Amniotic stem cell (primary cell): ENCODE measurements at places on chromosomes 4 and X.

DNA sequence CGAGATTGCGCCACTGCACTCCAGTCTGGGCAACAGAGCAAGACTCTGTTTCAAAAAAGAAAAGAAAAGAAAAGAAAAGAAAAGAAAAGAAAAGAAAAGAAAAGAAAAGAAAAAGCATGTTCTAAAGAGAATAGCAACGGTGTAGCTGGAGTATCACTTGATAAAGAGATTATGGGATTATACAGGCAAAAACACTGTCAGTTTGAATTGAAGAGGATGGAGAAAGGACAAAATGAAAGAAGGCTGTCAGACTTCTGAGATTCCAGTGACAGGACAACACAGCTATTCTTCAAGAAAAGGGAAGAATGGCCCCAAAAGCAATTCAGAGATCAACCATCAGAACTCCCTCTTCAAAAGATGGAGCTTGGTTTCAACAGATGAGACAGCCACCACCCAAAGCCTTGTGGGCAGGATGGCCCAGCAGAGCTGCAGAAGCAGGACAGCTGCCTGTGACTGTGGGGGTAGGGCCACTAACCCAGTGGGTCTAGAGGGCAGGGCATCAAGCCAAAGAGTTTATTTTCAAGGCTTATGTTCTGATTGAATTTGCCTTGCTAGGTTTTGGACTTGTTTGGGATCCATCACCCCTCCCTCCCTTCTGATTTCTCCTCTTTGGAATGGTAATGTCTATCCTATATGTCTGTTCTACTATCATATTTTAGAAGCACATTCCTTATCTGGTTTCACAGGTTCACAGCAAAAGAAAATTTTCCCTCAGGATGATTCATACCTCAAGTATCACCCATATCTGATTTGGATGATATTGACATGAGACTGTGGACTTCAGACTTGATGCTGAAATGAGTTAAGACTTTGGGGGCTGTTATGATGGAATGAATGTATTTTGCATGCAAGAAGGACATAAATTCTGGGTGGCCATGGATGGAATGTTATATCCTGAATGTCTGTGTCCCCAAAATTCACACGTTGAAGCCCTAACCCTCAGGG, 17.5 kb downstream of the RFC1 start:
- DNase-seq: peak; percentile 20

GRCh38 chr4:9979101-9979701, 42.1 kb downstream of the SLC2A9 start:
- no peak for DNase-seq

DNA sequence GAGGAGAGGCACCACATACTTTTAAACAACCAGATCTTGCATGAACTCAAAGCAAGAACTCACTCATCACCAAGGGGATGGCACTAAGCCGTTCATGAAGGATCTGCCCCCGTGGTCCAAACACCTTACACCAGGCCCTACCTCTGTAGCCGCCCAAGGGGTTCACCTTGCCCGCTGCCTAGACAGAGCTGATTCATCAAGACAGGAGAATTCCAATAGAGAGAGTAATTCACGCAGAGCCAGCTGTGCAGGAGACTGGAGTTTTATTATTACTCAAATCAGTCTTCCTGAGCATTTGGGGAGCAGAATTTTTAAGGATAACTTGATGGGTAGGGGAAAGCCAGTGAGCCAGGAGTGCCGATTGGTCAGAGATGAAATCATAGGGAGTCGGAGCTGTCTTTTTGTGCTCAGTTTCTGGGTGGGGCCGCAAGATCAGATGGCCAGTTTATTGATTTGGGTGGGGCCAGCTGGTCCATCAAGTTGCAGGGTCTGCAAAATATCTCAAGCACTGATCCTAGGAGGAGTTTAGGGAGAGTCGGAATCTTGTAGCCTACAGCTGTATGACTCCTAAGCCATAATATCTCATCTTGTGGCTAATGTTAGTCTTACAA, 364.7 kb downstream of the PCDH7 start:
- DNase-seq: no peak

GRCh38 chr4:24643774-24644520, 59.6 kb upstream of the DHX15 start:
- no peak for DNase-seq

GRCh38 chr4:101191302-101192098, 155.8 kb downstream of the PPP3CA start:
- no peak for DNase-seq

- no peak for DNase-seq
Measured at GRCh38 chr4:37946503-37947179, 13.6 kb upstream of the PTTG2 start.

DNA sequence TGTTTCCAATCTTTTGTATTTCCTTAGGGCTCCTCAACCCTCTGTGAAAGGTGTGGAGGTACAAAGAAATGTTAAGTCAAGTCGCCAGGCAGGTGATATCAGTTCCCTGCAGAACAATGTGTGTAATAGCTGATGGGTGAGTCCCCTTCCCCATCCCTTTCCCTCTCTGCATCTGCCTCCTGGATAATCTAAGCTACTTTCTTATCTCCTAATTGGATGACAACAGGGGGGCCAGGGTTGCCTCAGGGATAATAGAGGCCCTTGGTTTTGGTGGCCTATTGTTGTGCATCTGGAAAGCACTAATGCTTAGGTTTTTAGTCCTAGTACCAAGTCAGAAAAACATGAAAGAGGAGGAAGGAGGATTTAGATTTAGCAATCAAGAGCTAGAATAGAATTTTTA, 29.1 kb downstream of the MAGED1 start:
- DNase-seq: no peak

DNA sequence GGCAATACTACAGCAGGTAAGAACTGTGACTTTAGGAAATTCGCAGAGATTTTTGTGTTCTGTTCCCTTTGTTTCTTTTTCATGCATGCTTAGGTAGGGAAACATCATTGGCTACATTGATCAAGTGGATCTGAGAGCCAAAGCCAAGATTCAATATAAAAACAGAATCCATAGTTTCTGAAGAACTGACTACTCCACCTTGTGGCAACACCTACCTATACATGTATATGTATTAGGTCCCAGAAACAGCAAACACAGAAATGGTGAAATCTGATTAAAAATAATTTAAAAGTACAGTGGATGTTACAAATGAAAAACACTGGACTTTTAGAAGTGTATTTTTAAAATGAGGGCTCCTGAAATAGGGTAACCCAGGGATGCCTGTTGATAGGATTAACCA, 322.6 kb upstream of the MAOA start:
- no peak for DNase-seq

GRCh38 chr4:147590249-147590920, 26.8 kb upstream of the TMEM184C start:
- peak; percentile 37 for DNase-seq

DNA sequence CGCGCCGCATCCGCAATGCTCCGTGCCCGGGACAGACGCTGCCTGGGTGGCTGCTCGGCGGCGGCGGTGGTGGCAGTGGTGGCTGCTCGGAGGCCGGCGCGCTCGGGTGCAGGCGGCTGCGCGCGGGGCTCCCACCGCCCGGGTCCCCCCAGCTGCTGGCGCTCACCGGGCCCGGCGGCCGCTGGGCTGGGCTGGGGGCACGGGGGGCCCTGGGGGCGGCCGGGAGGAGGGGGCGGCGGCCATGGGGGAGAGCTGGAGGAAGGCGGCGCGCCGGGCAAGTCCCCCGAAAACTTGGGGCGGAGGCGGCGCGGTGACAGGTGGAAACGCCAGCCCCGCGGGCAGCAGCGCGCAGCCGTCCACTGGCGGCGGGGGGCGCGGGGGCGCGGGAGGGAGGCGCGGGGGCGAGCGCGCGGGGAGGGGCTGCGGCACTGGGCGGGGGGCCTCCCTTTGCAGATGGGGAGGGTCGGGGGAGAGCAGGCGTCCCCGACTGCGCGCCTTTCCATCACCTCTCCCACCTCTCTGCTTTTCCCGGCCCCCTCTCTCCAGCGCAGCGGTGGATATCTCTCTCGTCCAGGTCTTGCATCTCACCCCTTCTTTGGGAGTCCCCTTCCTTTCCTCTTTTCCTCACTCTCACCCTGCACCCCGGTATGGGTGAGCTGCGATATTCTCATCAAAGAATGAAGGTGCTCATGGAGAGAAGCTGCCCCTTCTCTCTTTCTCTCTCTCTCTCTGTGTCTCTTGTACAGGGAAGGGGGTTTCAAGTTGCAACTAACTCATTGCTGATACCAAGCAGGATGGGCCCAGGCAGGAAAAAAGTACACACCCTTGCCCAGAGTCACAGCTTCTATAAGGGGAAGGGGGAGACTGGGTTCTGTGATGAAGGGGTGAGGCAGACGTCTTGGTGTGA, 83.7 kb upstream of the DHRSX start:
- no peak for DNase-seq

- no peak for DNase-seq
Measured at GRCh38 chrX:55033429-55033828, 2.7 kb upstream of the ALAS2 start.

GRCh38 chr4:165514739-165515138, 135.9 kb downstream of the CPE start:
- no peak for DNase-seq

- DNase-seq: no peak
Measured at GRCh38 chr4:184287697-184288255, 70.1 kb upstream of the ENPP6 start.

- DNase-seq: no peak
Measured at GRCh38 chr4:71275004-71275403, 63.8 kb upstream of the SLC4A4 start.

- no peak for DNase-seq
Measured at GRCh38 chr4:138348055-138348454, 105.9 kb upstream of the SLC7A11 start.

DNA sequence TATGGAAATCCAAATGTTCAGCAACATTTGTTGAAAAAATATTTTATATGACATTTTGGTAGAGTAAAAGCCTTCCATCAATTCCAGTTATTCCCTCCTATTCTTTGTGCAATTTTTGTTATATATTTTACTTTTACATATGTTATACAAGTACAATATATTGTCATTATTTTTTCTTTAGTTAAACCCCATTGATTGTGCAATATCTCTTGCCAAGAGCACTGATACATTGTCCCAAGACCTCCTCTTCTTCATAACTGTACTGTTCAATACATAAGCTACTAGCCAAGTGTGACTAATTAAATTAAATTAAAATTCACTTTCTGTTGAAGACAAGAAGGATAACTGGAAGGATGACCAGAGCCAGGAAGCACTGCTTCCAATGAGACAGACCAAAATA, 527.5 kb downstream of the TMA16 start:
- no peak for DNase-seq

GRCh38 chr4:15562114-15562513, 92.4 kb downstream of the CC2D2A start:
- DNase-seq: no peak

DNA sequence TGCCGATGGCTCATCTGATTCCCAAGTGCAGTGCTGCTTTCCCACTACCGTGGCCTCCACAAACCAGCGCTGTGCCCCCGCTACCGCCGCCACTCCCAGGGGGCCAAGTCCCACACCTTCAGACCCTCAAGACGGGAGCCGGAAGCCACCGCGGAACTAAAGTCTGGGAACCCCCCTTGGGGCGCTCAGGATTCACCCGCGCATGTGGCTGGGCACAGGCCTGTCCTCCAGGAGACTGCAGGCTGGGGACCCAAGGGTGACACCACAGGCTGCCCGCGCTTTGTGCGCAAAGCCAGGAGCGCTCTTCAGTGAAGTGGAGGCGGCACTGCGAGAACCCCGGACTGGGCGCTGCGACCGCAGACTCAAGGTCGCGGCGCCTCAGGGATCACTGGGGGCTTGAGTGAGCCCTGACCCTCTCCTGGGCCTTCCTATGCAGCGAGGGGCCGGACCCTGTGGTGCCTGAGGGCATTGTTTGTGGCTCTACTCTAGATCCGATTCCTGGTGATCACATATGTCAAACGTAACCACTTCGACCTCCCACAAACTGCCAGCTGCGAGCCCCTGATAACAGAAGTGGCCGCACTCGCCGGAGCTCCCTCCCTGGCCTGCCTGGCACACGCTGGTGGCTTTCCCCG, 20.4 kb upstream of the TBC1D14 start:
- no peak for DNase-seq

DNA sequence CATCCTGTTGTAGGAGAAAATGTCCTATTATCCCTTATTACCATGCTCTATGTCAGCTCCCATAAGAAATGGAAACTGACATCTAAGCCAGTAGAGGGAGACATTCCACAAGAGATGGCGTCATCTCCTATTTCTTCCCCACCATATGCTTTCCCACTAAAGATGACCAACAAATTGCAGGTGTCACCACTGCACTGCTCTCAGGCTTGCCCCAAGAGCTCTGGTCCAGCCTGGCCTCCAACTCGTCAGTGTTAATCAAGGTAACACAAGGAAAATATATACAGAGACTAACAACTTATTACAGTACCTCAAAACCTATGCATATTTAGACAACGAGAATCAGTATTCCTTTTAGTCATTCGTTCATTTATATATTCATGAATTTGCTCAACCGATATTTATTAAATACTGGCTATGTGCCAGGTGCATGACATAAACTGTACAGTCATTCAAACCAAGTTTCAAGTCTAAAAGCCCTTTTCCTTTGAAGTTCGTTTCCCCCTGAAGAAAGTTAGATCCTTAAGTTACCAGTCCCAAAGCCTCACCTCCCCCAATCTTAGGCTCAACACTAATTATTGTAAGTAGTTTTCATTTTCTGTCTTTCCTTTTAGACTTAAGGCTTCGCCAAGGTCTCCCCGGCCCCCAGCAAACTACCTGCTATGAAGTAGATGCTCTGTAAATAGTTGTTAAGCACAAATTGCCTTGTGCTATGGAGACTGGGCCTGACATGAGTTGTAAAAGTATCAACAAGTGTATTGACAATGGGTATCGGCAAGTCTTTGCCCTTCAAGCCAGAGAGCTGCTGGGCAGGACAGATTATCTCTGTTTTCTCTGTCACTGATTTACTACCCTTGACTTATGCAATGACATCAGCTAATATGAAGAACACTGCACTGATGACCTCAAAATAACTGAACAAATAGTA, 3.1 kb upstream of the FGB start:
- DNase-seq: peak; percentile 8

DNA sequence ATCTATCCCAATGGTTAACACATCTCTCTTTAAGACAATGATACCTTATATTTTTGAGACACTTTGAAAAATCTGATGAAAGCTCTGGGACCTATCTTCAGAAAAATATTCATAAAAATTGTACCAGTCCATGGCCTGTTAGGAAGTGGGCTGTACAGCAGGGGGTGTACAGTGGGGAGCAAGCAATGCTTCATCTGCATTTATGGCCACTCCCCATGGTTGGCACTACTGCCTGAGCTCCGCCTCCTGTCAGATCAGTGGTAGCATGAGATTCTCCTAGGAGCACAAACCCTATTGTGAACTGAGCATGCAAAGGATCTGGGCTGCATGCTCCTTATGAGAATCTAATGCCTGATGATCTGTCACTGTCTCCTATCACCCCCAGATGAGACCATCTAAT, 42.6 kb downstream of the C4orf51 start:
- no peak for DNase-seq

DNA sequence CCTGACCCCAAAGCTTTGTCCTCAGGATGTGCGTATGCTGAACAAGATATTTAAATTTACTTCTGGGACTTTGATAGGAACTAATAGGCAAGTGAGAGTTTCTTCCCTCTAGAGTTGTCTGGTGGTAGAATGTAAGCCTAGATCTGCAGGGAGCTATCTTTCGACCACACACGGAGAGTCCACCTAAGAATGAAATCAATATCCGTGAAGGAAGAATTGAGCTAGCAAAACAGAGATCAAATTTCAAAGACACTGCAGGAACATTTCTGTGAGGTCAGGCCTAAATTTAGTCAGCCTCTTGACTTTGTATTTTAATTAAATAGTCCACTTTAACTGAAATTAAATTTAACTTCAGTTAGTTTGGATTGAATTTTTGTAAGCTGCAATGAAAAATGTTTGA, 871.3 kb downstream of the RAB28 start:
- no peak for DNase-seq
